ENCODE measurements at places on chromosomes 1 and 21. TPM values are rescaled to one million over a fixed set of nuclear protein-coding genes. Genes with fewer than 3 reads are reported as not detected.

- no peak for DNase-seq
Observed at GRCh38 chr1:201213926-201214325, 23.3 kb downstream of the IGFN1 start.

DNA sequence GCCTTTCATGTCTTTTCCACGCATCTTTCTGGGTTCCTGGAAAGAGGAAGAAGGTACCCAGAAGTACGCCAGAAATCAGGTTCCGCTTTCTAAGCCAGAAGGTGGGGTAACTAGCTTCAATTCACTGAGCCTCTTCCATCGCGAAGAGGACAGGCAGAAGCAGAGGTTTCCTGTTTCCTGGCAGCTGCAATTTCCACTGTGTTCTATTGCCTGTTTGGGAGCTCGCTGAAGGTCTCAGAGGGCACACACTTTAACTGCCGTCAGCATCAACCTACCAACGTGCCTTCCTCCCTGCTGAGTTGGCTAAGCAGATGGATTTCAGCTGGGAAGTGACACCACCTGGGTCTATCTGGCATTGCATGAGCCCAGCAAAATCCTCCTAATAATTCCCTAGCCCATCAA, 10.0 kb downstream of the NCF2 start:
- DNase-seq = no peak

DNA sequence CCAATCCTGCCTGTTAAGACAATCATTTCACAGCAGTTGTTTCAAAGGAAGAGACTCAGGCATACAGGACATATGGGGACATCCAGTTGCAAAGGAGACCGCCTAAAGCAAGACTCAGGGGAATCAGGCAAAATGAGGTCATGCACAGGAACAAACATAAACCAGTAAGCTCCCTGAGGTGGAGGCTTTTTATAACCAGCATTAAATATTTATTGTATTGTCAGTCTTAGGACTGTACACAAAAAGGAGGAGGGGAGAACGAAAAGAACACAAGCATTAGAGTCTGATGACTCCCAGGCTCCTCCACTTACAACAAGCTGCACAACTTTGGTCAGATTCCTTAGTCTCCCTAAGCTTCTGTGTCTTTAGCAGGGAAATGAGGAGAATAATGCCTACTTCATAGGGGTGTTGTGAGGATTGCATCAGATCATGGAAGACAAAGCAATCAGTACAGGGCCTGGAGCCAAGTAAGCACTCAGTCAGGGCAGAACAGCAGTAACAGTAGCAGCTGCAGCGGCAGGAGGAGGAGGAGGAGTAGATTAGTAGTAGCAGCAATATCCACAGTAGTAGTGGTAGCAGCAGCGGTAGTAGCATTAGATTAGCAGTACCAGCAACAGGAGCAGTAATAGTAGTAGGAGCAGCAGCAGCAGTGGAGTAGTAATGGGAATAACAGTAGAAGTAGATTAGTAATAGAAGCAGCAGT, 54.2 kb upstream of the SPATA6 start:
- no peak for DNase-seq

The EIF2D gene
- 24.9 TPM for total RNA-seq

- no peak for DNase-seq
Observed at GRCh38 chr1:108815566-108815965, 41.3 kb downstream of the AKNAD1 start.

- DNase-seq = no peak
Observed at GRCh38 chr1:242728696-242729095, 204.2 kb upstream of the PLD5 start.

DNA sequence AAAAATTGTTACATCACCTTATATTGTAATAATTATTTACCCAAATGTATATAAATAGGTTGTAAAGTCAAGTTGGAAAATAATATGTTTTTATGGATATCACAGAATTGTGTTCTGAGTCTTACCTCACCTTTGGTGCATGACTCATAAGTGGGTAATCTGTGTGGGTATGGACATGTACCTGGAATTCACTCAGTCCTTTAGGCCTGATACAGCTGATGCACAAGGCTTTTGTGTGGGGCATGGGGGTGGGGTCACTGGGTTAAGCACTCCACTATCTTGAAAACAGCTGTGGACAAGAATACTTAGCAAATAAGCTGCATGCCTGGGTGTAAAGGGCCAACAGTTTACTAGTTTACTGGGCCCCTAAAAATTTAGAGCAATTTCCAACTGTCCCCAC, 34.4 kb downstream of the INKA2 start:
- DNase-seq = no peak

DNA sequence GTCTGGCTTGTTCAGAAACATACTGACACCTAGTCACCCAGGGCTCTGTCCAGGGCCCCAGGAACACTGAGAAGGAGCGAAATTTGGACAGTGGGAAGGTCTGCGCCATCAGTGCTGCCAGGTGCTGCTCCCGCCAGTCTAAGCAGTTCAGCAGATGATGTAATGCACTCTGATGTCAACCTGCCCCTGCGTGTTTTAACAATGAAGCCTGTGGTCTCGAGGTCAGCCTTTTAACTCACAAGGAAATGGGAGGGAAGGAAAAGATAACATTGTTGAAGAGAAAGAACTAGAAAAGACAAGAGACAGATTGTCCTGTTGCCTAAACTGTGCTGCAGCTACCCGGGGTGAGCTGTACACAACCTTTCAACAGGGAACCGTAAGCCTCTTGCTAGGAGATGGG, 126.6 kb upstream of the IFFO2 start:
- no peak for DNase-seq

DNA sequence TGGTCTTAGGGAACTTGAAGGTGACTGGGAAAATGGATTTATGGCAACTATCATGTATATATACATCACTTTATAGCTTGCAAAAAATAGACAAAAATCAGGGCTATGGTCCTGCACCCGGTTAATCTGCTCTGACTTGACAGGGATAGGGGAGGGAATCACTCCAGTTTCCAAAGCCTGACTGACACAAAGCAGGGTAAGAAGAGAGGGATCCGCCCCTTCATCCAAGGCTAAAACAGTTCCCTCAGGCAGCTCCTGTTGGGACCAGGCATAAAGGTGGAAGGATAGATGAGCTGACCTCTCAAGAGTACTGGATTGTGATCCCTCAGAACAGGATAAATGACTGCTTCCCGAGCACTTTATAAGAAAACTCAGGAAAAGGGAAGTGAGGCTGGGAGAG, 1.4 kb downstream of the PBXIP1 start:
- no peak for DNase-seq

- DNase-seq = peak; percentile 81
Observed at GRCh38 chr1:2314803-2315673, 76.3 kb downstream of the MORN1 start.

- no peak for DNase-seq
Observed at GRCh38 chr1:24557220-24557619, 1.3 kb downstream of the NCMAP start.

The OR6K3 gene
- not detected for total RNA-seq

DNA sequence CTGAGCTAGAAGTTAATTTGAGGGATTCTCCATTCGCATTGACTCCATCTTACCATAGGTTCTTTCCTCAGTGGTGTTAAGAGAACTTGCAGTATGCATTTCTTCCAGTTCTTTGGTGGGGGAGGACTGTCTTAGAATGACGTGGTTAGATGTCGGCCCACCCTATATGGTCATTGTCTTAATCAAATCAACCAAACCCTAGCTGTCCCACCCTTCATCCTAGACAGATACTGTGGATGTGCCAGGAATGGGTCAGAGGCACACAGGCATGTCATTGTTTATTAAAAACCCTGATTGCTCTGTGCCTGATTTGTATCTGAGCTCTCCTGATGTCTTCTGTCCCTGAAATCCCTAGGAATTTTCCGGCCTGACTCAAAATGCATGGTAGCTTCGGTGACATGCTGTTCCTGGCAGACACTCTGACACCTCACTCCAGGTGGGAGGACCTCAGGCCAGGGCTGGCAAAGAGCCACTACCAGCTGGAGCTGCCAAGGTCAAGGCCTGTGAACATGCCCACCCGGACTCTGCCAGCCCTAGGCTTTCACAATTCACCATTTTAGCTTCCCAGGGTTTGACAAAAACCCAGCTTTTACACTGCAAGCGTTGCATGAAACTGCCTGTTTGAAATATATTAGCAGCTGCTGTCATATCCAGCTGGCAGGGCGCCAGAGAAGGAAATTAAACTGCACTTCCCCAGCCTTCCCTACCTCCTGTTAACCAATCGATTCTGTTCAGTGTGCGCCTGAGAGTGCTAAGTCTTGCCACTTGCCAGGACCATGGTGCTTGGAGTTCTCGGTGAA, 134.0 kb downstream of the FAM78B start:
- DNase-seq = peak; percentile 45

The GPR52 gene
- 0.62 TPM for total RNA-seq

- peak; percentile 53 for DNase-seq
Observed at GRCh38 chr1:17307946-17308345, at the start of gene PADI4. Gene PADI4, plus strand, starts transcription at chr1:17308197. Its CDS starts 26 bp downstream, at chr1:17308223.

DNA sequence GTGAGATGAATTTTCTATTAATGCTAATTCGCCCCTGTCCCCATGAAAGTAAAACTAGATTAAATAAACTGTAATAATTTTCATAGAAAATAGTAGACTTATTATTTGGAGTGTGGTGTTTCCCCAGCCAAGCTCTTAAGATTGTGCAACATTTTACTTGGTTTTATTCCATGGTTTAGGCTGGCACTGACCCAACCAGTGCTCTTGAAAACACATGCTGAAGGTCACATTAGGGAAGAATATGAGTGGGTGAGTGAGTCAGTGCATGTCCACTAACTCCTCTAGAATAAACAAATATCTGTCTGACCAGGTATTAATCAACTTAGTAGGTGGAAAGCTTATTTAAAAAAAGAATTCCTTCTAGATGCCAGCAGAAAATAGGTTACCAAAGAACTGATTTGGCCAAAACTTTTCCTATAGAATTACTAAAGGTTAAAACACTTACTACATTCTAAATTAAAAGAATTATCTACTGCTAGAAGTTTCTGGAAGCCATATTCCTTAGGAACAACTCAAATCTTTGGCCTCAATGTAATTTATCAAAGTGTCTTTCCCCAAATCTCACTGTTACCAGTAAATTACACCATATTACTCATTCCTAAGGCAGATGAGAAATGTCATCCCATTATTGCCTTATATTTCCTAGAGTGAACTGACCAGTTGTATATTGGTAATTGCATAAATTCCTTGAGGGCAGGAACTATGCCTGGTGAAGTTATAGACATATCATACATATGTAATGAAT, 89.7 kb upstream of the RGS1 start:
- DNase-seq = peak; percentile 49

The TNNT2 gene
- total RNA-seq = 9,128 TPM

DNA sequence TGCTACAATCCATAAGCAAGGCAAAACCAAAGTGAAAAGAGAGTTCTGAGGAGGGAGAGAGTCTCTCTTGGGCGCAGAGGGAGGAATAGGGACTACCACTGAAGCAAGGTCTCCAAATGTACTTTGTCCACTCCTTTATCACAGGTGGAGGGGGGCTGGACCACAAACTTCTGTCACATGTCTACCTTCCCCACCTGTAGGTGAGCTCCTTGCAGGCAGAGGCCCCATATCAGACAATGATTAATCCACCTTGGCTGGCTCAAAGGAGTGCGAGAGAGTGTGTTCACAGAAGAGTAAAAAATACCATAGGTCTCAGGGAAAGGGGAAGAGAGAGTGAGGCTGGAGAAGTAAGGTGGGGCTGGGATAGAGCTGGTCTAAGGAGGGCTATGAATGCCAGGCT, 4.5 kb downstream of the BEND5 start:
- no peak for DNase-seq

DNA sequence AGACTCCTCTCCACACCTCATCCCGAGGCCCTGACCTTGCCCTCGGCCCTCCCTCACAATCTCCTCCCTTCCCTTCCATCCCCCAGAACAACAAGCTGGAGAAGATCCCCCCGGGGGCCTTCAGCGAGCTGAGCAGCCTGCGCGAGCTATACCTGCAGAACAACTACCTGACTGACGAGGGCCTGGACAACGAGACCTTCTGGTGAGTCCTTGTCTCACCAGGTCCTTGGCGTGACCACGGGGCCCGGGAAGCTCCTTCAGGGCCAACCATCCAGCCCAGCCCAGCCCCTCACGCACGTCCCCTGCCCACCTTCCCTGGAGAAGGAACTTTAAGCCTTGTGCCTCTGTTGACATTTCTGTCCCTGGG, 15.6 kb downstream of the PODN start:
- DNase-seq = no peak

DNA sequence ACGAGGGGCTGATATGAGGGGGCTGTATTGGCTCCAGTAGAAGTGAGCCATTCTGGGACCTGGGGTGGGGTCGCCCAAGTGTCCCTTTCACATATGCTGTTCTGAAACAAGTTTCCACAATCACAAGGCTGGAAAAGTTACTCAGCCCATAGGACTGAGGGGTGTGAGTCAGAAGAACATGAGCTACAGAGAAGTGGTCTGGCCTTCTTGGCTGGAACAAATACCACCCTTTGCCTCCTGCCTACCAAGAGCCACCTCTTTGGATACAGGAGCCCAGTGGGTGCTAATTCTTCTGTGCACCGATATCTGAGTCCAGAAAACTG, 42.4 kb downstream of the MEF2D start:
- DNase-seq = no peak

GRCh38 chr1:25793585-25794170, 6.3 kb upstream of the SELENON start:
- no peak for DNase-seq

DNA sequence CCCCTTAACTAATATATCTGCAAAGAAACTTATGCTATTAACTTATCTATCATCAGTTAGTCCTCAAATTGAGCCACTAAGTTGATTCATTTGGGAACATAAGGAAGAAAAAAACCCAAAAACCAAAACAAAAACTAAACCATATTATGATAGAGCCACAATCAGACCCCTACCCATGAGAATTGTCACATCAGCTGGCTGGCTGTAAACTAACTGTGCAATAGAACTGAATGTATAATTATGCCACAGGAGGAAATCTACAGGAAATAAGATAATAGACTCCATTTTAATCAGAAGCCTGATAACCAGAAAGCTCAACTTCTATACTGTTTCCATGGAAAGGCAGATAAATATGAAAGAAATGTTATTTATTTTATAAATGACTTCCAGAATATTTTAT, 110.0 kb downstream of the RGL1 start:
- DNase-seq = no peak

GRCh38 chr1:156082309-156083091, at the start of gene MEX3A:
Gene MEX3A, minus strand, starts transcription at chr1:156082465. Its CDS starts 467 bp downstream, at chr1:156081998.
- peak; percentile 85 for DNase-seq

- DNase-seq = no peak
Observed at GRCh38 chr1:212860713-212861581, 2.9 kb downstream of the FLVCR1 start.

The PLEKHG5 gene
- 16.8 TPM for total RNA-seq

DNA sequence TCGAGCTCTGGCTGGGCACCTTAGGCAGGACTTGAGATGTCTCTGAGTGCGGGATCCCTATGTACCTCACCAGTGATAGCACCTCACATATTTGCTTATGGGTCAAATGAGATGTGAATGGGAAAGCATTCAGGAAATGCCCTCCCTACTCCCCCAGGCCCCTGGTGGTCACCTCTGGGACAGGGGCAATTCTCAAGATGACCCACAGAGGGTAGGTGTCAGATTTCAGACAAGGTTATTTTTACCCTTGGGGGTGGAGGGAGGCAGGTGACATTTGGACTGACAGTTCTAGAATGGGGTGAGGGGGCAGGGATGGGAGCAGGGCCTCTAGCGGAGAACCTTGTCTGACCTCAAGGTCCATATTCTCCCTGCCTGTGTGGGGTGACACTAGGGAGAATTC, 27.1 kb downstream of the ACOT11 start:
- DNase-seq = no peak

- no peak for DNase-seq
Observed at GRCh38 chr1:94947437-94947836, 20.5 kb upstream of the CNN3 start.

Measured in Right ventricle myocardium superior (tissue), 1 donor.